NCI-H446 treated with DMSO at 0.1 percent for 48 hours (cell line): ENCODE measurements at places on chromosomes 12 and 14.
A peak's percentile ranks its signal among the peaks of the same experiment; 100 is the strongest.

GRCh38 chr14:35988972-35989690 is 163.0 kb downstream of the BRMS1L start:
- no peak for DNase-seq

DNA sequence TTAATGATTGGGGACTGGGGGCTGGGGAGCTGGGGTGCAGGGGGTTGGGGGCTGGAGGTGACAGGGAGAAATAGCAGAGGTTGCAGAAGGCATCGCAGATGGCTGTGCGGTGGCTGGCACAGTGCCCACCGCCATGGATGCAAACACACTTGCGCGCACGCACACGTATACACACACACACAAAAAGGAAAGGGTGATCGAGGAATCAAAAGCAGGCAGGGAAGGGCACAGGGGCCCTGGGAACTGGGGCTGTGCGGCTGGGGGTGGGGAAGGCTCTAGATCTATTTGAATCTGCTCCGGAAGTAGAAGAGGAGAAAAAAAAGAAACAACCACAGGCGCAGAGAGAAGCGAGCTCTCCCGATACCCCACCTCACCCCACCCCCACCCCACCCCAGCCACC is 39.4 kb downstream of the ZFHX2 start:
- DNase-seq, result peak; percentile 11

DNA sequence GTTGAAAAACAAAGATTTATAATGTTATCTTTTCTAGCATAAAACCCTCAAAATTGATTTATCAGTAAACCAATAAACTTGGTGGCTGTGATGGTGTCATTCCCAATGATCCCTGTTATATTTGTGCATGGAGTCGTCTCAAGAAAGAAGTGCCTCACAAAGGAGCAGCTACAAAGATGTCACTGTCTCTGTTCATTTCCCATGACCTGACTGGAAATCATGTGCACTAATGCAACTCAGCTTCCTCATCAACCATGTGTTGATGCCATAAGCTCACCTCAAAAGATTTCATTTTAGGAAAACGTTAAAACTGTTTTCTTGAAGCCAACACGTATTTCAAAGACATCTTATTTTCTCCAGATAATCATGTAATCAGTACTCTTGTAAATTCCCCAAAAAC is 28.8 kb downstream of the CLEC1A start:
- no peak for DNase-seq

DNA sequence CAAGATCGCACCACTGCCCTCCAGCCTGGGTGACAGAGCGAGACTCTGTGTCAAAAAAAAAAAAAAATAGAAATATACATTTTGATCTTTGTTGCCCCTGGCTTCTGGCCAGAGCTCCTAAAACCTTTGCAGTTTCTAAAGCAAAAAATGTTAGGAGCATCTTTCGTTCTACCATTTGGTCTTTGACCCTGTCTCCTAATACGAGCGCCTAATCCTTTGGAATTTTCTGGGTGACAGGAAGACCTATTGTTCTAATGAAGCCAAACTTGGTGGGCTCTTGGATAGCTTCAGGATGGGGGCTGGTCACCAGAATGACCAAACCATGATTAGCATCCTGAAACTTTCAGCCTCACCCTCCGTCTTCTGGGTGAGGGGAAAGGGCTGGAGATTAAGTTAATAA is 32.3 kb upstream of the CLIP1 start:
- no peak for DNase-seq

DNA sequence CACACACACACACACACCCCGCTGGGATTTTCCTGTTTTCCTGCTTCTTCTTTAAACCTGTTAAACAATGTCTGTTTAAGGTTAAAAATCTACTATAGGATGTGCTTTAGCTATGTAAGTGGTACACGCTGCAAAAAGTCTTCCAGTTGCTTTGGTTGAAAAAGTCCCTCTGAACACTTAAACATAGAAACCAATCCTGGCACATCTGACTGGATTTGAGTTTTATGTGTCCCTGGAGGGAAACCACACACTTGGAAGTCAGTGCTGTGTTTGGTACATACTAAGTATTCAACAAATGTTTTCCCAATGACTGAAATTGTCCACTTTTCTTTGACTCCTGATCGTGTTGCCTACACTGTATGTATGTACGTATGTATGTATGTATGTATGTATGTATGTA is 22.0 kb downstream of the CFL2 start:
- DNase-seq, result no peak

DNA sequence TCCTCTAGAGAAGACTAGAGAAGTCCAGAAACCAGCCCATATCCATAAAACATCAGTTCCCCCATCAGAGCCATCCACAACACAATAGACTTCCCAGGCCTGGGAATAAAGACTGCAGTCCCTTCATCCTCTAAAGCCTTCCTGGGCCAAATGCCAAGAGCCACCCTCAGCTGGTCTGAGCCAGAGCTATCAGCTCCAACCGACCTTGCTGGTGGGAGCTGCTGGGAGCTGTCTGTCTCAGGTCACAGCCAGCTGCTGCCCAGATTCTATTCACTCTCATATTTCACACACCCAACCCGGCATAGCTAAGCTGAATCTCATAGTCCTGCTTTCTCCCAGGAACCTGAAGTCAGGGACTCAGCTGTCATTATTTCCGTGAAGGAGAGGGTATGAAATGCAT is 10.9 kb upstream of the TFCP2 start:
- DNase-seq, result peak; percentile 17

- no peak for DNase-seq
Observed at GRCh38 chr12:100666588-100666987, 93.1 kb downstream of the GAS2L3 start.

GRCh38 chr14:51959928-51960327 is 29.4 kb upstream of the RTRAF start:
- DNase-seq, result no peak

- no peak for DNase-seq
Observed at GRCh38 chr12:93664573-93665138, 12.5 kb upstream of the CRADD start.

DNA sequence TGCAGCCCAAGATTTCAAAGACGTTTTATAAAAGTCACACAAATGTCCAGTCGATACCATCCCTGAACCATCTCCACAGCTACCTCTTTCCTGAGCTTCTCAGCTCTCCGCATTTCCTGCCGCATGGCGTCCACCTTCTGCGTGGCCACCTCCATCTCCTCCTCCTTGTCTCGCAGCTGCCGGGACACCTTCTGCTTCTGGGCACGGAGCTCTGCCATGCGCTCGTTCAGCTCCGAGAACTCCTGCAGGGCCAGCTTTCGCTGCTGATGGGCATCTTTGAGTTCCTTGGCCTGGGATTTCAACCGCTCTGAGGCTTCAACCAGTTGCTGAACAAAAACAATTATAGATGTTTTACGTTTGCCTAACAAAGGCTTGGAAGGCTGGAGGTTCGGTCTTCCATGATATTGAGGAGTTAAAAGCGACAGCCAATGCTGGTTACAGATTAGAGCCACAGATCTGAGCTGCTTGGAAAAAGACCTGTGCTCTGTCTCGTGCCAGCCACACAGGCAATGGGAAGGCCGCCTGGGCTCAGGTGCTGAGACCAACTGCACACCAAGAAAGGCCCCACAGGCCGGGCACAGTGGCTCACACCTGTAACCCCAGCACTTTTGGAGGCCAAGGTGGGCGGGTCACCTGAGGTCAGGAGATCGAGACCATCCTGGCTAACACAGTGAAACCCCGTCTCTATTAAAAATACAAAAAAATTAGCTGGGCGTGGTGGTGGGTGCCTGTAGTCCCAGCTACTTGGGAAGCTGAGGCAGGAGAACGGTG is 49.6 kb downstream of the AMN start:
- no peak for DNase-seq
